CD4-positive, alpha-beta T cell (primary cell): ENCODE measurements at places on chromosomes 2 and 18. TPM values are rescaled to one million over a fixed set of nuclear protein-coding genes. Genes with fewer than 3 reads are reported as not detected.

DNA sequence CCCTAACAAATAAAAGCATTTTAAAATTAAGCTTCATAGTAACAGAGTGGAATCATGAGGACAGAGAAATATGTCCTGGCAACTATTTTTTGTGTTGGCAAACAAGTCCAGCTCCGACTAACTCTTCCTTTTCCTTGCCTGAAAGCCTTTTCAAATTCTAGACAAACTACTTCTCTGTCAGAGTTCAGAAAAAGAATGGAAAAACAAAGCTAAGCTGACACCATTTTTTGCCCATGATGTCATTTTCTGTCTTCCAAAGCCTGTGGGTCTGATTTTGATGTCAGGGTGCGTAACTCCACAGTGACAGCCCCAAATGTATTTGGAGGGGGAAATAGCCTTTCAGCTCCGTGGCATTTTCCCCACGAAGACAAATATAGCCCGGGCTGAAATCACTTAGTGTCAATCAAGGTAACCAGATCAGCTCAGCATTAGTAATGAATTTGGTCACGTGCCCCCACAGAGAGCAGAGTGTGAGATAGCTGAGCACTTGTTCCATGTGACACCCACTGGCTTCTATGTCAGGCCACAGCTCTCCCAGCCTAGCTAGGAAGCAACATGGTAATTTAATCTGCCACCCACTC is 233.0 kb upstream of the SIX2 start:
- no peaks in the 10 kb centered on the region for H3K36me3 ChIP-seq
- no peaks in the 10 kb centered on the region for H3K4me1 ChIP-seq
- H3K27me3 ChIP-seq: peaks cover 5% of the 10 kb centered on the region
- no peak for DNase-seq

DNA sequence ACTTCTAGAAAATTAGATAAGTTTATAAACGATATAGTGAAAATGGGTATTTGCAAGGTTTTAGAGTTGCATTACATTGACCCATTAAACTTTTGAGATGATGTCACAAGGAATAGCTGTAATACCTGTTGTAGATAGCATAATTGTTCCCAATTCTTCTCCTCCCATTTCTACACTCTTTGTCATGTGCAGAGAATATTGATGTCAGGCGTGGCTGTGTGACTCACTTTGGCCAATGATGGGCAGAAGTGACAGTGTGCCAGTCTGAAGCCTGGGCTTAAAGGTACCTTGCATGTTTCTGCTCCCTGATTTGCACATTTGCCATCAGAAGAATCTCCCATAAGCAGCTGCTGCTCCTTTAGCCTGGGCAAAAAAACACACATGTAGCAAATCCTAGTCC is 26.9 kb upstream of the CCBE1 start:
- H3K4me3 ChIP-seq: no peak overlapping the region
- no peaks in the 10 kb centered on the region for H3K36me3 ChIP-seq
- no peaks in the 10 kb centered on the region for H3K4me1 ChIP-seq
- H3K27me3 ChIP-seq: peaks cover 2% of the 10 kb centered on the region
- H3K27ac ChIP-seq: no peak overlapping the region

DNA sequence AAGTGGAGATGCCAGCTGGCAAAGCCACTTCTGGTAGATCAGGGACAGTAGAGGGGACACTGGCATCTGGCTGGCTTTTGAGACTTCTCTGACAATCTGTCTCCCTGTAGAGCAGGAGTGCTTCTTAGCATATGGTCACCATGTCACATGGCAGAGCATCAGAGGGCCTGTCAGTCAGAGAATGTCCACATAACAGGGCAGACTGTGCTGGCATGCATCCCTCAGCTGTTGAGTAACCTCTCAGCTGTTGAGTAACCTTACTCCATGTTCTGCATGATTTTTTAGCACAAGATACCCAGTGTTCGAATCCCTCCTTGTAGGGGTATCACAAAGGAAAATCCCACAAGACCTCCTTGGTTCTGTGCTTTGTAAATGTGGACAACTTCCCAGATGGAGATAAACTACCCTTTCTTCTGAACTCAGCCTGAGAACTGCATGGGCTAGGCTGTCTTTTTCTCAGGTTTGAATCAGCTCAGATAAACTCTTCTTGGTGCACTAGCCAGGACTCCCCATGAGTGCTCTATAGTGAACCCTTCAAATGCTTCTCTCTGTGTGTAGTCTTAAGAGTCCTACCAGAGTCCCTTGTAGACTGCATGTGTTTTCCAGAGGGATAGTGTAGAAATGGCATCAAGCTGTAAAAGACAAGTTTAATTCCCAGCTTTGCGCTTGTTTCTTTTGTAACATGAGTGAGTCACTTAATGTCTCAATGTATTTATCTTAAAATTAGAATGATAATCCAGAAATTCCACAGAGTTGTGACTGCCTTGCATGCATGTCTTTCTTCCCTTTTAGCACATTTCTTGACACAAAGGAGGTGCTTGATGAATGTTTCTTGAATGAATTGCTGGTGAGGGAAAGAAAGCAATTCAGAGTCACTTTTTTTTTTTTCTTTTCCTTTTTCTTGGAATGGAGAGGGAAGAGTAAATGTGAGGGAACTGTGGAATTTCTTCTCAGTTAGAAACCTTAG is 442.3 kb upstream of the HNMT start:
- no peak overlapping the region for H3K27ac ChIP-seq
- H3K36me3 ChIP-seq: no peaks in the 10 kb centered on the region
- no peak for DNase-seq
- no peak overlapping the region for H3K4me3 ChIP-seq
- H3K27me3 ChIP-seq: no peaks in the 10 kb centered on the region

GRCh38 chr2:239002954-239003623 is 155.2 kb downstream of the TWIST2 start:
- H3K36me3 ChIP-seq: no peaks in the 10 kb centered on the region
- H3K27me3 ChIP-seq: peaks cover 7% of the 10 kb centered on the region
- no peak overlapping the region for H3K4me3 ChIP-seq
- DNase-seq: no peak
- H3K4me1 ChIP-seq: no peaks in the 10 kb centered on the region

STPG4 gene
- not detected for total RNA-seq

DNA sequence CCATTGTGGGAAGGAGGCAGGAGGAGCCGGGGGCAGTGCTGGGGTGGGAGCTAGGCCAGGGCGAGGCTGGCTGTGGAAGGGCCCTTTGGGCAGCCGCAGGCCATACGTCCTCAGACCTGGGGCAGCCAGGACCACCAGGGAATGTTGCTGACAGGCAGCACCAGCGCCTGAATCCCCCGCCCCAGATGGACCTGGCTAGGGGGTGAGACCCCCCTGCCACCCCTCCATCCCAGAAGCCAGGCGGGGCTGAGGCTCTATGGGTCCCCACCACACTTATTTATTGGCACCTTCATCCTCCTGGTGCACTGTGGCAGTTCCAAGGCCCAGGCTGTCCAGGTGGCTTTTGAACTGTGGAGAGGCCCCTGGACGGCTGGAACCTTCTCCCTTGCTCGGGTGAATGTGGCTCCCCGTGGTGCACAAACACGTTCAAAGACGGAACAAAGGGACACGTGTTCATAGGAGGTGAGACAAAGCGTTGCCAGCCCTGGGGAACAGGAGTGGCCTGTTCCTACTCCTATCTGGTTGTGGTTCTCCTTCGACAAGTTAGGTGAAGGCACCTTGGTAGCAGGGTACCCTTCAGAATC is 35.1 kb downstream of the RAMP1 start:
- no peak overlapping the region for H3K27ac ChIP-seq
- H3K4me3 ChIP-seq: no peak overlapping the region
- no peaks in the 10 kb centered on the region for H3K36me3 ChIP-seq
- no peak for DNase-seq
- H3K4me1 ChIP-seq: peaks cover 27% of the 10 kb centered on the region

- no peaks in the 10 kb centered on the region for H3K36me3 ChIP-seq
- no peak overlapping the region for H3K27ac ChIP-seq
- no peaks in the 10 kb centered on the region for H3K27me3 ChIP-seq
Observed at GRCh38 chr2:227816507-227817294, 3.1 kb downstream of the CCL20 start.

DNA sequence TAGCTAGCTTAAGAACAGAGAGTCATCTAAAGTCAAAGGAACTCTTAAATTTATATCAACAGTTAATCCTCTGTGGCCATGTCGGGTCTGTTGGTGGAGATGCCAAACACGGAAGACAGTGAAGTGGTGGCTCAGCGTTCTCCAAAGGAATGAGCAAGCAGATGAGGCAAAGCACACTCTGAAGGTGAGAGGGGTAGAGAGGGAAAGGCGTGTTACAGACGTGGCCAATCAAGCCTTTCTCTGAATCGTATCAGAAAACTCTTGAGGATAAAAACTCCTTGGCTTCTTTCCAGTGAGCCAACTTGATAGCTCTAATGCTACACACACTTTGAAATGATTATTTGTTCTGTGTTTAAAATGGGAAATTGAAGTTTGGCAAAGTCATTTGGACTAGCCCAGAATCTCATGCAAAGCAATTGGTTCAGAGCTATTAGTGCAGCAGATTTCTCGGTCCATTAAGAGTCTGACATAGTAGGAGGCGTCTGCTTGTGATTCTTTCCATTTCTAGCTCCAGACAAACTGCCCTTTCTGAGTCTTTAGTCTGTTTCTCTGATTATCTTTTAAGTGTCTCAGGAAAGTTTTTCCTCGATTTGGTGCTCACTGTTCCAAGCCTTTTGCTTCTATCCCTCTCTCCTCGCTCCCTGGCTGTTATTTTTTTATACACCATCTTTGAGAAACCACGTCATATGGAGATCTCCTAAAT is 57.5 kb upstream of the CPO start:
- no peaks in the 10 kb centered on the region for H3K36me3 ChIP-seq
- no peaks in the 10 kb centered on the region for H3K4me1 ChIP-seq
- no peak for DNase-seq
- no peaks in the 10 kb centered on the region for H3K27me3 ChIP-seq

DLGAP1 gene
- total RNA-seq: 0.36 TPM

GRCh38 chr18:60469387-60470100 is 97.0 kb upstream of the MC4R start:
- H3K27ac ChIP-seq: no peak overlapping the region
- no peaks in the 10 kb centered on the region for H3K27me3 ChIP-seq
- DNase-seq: no peak
- H3K36me3 ChIP-seq: no peaks in the 10 kb centered on the region
- H3K4me3 ChIP-seq: no peak overlapping the region

DNA sequence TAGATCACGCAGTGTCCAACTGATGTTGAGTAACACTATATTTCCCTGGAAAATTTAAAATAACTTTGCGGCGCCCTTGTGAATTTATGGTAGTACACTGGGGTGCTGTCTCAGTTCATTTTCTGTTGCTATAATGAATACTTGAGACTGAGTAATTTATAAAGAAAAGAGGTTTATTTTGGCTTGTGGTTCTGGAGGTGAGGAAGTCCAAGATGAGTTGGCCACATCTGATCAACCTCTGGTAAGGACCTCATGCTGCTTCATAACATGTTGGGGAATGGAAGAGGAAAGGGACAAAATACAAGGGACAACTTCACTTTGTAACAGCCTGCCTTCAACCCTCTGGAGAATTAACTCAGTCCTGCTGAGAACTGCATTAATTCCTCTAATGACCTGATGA is 36.4 kb downstream of the ACTR3 start:
- H3K36me3 ChIP-seq: peaks cover 83% of the 10 kb centered on the region
- DNase-seq: no peak
- H3K27ac ChIP-seq: no peak overlapping the region
- no peak overlapping the region for H3K4me3 ChIP-seq
- peaks cover 4% of the 10 kb centered on the region for H3K4me1 ChIP-seq

ALLC gene
- total RNA-seq: not detected

XDH gene
- total RNA-seq: not detected

DNA sequence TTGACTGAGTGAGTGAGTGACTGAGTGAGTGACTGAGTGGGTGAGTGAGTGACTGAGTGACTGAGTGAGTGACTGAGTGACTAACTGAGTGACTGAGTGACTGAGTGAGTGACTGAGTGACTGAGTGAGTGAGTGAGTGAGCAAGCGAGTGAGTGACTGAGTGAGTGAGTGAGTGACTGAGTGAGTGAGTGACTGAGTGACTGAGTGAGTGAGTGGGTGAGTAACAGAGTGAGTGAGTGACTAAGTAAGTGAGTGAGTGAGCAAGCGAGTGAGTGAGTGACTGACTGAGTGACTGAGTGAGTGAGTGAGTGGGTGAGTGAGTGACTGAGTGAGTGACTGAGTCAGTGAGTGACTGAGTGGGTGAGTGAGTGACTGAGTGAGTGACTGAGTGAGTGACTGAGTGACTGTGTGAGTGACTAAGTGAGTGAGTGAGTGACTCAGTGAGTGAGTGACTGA is 11.9 kb downstream of the MAL start:
- DNase-seq: no peak
- H3K27ac ChIP-seq: peak overlapping the region; percentile 64
- H3K4me3 ChIP-seq: no peak overlapping the region
- H3K27me3 ChIP-seq: no peaks in the 10 kb centered on the region
- H3K4me1 ChIP-seq: peaks cover 75% of the 10 kb centered on the region
- H3K36me3 ChIP-seq: peaks cover 20% of the 10 kb centered on the region

DNA sequence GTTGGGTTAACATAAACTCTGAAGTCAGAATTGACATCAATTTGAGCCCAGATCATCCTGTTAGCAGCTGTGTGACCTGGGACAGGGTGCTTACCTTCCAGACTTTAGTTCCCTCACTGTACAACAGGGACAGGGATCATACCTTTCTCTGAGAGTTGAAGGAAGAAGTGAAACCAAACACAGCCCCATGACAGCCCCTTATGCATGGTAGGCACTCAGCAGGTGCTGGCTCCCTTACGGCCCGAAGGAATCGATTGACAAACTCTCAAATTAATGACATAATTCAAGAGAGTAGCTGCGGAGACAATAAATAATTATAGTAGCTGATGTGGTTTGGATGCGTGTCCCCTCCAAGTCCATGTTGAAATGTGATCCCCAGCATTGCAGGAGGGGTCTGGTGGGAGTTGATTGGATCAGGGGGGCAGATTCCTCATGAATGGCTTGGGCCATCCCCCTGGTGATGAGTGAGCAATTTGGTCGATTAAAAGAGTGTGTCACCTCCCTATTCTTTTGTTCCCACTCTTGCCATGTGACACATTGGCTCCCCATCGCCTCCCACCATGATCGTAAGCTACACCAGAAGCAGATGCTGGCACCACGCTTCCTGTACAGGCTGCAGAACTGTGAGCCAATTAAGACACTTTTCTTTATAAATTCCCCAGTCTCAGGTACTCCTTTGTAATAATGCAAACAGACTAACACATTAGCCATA is 72.4 kb downstream of the ODC1 start:
- no peak overlapping the region for H3K27ac ChIP-seq
- peaks cover 78% of the 10 kb centered on the region for H3K4me1 ChIP-seq
- DNase-seq: no peak
- no peaks in the 10 kb centered on the region for H3K27me3 ChIP-seq
- peaks cover 5% of the 10 kb centered on the region for H3K36me3 ChIP-seq
- H3K4me3 ChIP-seq: no peak overlapping the region
